Activated T-cell treated with anti-CD3 and anti-CD28 coated beads for 4 hours (primary cell): ENCODE measurements at places on chromosomes 7 and 10.

GRCh38 chr7:16668978-16669377, 23.0 kb downstream of the BZW2 start:
- DNase-seq = no peak

DNA sequence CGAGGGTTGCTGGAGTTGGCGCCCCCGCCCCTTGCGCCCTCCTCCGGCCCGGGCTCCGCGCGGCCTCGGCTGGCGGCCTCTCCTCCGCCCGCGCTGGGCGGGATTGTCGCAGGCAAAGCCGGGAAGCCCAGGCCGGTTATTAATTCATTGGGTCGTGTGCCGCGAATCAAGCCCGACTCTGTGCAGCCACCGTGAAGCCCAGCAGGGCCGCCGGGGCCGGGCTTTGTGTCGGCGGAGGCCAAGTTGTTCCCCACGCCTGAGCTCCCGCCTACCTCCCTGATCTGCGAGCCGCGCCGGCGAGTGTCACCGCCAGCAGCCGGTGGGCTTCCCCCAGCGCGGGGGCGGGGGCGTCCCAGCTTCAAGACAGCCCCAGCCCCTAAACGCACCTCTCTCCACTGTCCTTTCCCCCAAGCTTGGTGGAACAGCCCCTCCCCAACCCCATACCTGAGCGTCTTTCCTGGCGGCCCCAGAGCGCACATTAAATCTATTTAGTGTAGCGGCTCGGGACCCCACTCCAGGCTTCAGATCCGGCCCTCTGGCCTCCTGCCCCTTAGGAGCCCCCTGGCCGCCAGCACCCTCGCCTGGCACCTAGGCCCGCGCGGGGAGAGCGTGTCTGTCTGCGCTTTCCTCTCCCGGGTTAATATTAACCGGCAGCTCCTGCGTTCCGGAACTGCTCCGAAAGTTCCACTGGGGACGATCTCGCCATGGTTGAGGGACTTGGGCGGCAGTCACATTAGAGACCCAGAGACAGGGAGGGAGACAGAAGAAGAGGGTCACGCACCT, 3.5 kb downstream of the SHH start:
- DNase-seq = no peak

DNA sequence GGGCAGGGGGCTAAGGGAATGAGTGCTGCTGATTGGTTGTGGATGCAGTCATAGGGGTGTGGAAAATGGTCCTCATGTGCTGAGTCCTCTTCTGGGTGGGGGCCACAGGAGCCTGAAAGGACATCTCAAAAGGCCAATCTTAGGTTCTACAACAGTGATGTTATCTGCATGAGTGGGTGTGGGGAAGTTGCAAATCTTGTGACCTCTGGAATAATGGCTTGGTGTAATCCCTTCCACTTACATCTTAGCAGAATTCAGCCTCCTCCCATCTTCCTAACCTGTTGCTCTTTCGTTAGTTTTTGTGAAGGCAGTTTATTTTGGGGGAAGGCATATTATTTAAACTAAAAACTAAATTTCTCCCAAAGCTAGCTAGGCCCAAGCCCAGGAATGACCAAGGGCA, 42.0 kb upstream of the OIT3 start:
- DNase-seq = no peak

- DNase-seq = no peak
Observed at GRCh38 chr10:88319960-88320517, 263.1 kb downstream of the RNLS start.

GRCh38 chr7:19294619-19295018, 149.4 kb upstream of the FERD3L start:
- no peak for DNase-seq

DNA sequence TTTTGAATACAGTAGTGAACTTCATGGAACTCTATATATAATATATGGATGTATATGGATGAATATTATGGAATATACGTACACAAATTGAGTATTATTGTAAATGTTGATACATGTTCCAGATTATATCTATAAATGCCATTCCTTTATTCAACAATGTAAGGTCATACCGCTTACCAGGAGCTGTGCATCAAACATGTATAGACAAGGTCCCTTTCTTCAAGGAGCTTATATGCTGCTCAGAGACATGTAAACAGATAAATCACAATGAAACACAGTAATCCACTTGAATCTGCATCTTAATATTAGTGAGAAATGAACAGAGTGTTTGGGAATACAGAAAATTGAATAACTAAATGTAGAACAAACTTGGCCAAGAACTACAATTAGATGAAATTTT, 898 bp upstream of the SEM1 start:
- DNase-seq = no peak

DNA sequence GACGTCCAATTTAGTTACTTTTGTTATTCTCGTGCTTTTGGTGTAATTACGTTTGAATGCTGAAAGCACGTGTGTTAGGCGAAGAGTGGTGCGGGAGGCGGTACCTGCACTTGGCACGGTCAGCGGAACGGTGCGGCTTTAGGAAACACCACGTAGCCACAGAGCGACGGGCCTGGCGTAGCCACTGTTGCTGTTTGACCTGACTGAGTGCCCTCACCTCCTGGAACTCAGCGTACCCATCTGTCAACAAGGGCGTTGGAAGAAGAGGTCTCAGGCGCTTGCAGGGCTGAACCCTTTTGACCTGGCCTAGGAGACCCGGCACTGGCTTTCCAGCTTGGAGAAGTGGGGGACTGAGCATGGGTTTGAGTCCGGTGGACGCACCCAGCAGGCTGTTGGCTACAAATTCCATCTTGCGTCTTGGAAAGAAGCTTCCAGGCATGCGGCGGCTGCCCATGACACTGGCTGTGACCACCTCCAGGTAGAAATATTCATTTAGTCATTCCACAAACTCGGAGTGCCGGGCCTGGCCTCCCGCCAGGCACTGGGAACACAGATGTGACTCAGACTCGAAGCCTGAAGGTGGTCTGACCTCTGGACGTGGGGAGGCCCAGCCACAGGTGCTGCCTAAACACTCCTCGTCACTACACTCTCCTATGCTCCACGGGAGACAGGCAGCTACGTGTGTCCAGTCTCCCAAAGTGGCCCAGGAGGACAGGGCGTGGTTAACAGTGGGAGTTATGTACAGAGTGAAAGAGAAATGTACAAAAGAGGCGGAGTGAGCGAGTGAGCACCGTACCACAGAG, 22.2 kb downstream of the FAM20C start:
- DNase-seq = no peak

DNA sequence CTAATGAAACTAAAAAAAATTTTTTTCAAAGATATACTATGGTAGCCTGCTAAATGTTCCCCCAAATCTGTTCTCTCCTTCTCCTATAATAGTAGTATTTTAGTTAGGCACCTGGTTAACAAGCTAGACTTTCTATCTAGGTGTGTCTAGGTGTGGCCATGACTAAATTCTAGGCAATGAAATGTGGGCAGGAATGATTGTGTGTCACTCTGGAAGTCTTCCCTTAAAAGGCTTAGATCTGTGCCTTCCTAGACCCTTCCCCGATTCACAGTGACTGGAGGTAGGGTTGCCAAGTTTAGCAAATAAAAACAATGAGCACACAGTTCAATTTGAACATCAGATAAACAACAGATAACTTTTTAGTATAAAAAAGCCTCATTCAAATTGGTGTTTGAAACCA, 8.3 kb upstream of the ARHGAP21 start:
- no peak for DNase-seq

- no peak for DNase-seq
Observed at GRCh38 chr7:121547544-121548092, 151.5 kb upstream of the FAM3C start.

DNA sequence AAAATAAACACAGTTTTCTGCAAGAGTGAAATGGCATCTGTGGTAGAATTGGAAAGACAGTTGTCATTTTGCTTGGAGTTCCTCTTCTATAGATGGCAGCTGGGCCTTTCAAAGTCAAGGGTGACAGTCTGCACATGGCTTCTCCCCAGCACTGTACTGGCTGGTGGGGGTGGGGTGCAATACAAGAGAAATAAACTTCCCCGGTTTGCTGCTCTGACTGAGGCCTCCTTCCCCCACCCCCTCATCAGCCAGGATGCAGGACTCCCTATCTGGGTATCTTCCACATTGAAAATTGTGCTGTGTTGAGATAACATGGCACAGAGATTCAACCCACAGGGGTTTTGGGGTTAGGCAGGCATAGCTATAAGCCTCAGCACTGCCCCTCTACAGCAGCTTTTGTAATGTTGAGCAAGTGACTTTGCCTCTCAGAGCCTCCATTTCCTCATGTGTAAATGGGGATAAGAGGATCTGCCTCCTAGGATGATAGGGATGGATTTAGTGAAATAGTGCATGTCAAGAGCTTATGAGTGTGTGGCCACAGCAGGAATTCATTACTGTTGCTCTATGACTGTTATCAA, 85.8 kb upstream of the WDR11 start:
- no peak for DNase-seq

DNA sequence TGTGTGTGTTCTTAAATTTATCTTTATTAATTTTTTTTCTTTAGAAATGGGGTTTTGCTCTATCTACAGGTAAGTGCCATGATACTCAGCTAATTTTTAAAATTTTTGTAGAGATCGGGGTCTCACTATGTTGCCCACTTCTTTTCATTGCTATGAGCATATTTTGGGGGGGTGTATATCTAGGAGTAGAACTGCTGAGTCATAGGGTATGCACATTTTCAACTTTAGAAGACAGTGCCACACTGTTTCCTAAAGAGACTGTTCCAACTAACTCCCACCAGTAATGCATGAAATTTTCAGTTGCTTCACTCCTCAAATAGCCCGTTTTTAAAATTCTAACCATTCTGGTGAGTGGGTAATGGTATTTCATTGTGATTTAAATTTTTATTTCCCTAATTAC, 108.3 kb downstream of the CUL2 start:
- no peak for DNase-seq

- DNase-seq = no peak
Observed at GRCh38 chr7:135877805-135878204, 99.4 kb downstream of the MTPN start.

DNA sequence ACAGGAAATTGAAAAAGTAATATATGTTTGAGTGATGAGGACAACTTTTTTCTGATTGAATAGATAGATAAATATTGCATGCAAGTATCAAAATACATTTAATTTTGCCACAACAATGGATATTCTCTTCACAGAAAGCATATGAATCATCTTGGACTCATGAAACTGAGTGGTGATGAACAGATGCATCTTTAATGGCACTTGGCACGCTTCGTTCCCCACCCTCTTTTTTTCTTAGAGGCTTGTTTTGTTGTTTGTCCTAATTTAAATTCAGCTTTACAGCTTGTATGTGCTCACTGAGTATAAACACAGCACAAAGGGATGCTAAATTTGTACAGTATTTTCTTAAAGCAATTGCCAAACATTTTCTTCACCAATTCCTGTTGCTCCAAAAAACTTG, 145.0 kb upstream of the YAE1 start:
- DNase-seq = no peak

- no peak for DNase-seq
Observed at GRCh38 chr10:59242057-59242456, 65.6 kb downstream of the PHYHIPL start.

- DNase-seq = no peak
Observed at GRCh38 chr7:155792315-155792960, 19.8 kb downstream of the SHH start.

DNA sequence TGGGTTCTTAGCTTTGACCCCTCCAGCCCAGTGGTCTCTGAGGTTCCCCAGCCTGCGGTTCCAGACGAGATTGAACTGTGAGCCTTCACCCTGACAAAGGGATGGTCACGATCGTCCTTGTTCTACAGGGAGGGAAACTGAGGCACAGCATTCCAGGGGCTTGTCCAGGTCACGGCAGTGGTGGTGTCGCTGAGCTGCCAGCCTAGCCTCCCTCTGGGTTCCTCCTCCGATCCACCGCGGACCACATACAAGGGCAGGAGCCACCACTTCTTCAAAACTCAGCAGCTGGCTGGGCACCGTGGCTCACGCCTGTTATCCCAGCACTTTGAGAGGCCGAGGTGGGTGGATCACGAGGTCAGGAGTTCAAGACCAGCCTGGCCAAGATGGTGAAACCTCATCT, 35.8 kb downstream of the ELFN1 start:
- no peak for DNase-seq

DNA sequence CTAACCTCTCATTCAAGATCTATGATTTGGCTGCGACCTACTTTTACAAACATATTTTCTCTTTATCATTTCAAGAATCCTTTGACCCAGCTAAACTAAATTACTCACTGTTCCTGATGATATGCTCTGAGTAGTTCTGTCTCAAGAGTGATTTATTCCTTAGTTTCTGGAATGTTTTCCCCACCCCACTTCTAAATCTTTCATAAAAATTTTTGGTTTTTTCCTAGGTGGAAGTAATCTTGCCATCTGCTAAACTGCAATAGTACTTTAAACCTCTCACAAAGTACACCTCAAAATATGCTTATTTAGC, 170.8 kb downstream of the DNAJC1 start:
- DNase-seq = no peak

DNA sequence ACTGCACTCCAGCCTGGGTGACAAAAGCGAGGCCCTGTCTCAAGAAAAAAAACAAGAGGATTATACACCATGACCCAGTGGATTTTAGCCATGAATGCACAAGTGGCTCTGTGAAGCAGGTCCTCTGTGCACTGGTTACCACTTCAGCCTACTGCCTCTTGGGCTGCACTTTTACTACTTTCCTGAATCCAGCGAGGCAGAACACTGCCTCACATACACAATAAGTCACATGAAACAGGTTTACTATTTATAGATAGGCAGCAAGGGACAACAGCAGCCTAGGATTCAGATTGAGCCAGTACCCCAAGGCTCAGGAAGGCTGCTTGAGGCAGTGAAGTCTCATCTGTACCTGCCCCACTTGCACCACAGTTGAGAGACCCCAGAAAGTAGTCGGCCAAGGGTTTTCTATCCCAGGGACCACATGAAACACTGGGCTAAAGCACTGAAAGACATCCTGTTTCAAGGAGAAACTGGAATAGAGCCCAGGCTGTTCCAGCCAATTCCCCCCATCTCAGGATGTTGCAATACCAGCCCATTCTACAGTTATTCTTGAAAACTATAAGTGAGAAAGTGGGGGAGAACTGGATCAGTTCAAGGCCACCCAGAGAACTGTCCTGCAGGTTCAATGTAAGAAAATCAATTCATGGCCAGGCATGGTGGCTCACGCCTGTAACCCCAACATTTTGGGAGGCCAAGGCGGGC, 10.3 kb upstream of the OGDH start:
- no peak for DNase-seq
